ENCODE measurements at places on chromosomes 4 and X.

DNA sequence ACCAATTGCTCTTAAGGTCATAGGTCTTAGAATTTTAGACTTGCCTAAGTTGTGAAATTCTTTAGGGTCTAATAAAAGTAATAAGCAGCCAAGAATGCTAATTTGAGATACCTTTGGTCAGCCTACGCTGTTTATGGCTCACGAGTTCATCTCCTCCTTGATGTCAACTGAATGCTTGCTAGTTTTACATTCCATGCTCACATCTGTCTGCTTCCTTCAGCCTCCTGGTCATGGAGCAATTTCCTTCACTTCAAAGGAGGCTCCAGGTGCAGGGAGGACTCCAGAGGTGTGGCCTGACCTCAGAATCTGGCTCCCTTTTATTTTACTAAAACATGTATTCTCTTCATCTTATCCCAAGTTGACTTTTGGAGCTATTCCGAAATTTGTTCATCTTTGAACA is 23.3 kb upstream of the LNX1 start:
- no peak for DNase-seq

DNA sequence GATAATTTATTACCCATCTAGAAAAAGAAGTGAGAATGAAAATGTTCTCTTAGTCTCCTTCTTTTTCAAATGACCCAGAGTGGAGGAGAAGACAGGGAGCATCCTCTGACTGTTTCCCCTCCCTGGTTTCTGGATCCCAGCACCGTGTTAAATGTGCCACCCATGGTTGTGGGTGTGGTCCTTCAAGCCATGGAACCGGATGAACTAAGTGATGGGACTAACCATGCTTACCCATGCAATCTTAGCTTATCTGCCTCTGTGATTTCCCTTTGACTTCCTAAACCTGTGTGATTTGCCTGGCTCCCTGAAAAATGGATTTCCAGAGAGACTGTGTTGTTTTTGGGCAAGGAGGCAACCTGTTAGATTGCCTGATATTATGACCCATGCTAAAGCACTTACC is 437.1 kb downstream of the MAGEB5 start:
- no peak for DNase-seq

- no peak for DNase-seq
Observed at GRCh38 chr4:17328141-17328815, 183.6 kb downstream of the QDPR start.

DNA sequence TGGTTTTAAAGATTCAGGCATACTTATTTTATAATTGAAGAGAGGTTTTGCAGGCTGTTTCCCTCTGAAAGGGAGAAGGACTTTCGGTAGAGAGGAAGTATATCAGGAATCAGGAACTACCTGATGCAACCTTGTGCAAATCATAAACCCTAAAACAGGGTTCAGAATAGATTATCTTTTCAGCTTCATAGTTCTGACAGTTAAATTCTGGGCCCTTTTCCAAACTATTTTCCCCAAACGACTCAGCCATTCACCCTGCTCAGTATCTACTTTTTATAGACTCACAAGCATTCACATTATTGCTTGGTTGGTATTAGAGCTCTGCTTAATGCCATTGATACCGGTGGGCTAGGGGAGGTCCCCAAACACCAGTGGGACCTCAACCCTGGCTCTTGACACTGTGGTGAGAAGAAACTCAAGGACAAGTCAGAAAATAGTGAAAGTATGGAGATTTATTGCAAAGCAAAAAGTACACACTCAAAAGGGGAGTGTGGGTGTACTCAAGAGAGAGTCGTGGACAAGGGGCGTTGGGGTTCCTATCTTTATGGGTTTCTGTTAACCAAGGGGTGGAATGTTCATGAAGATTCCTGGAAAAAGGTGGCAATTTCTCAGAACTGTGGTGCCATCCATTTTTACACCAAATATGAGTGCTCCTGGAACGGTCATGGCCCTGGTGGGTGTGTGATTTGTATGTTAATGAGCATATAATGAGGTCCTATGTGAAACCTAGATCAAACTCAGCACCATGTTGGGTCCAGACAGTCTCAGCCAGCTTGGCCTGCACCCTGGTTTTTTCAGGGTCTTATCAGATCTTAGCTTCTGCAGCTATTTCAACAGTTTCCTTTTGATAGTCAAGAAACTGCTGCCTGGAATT is 238.3 kb downstream of the DCLK2 start:
- no peak for DNase-seq

GRCh38 chr4:107148904-107149303 is 112.8 kb upstream of the DKK2 start:
- no peak for DNase-seq

All from activated gamma-delta T cell (primary cell).